ENCODE measurements at places on chromosomes 3 and 15. TPM values are rescaled to one million over a fixed set of nuclear protein-coding genes. Genes with fewer than 3 reads are reported as not detected.

DNA sequence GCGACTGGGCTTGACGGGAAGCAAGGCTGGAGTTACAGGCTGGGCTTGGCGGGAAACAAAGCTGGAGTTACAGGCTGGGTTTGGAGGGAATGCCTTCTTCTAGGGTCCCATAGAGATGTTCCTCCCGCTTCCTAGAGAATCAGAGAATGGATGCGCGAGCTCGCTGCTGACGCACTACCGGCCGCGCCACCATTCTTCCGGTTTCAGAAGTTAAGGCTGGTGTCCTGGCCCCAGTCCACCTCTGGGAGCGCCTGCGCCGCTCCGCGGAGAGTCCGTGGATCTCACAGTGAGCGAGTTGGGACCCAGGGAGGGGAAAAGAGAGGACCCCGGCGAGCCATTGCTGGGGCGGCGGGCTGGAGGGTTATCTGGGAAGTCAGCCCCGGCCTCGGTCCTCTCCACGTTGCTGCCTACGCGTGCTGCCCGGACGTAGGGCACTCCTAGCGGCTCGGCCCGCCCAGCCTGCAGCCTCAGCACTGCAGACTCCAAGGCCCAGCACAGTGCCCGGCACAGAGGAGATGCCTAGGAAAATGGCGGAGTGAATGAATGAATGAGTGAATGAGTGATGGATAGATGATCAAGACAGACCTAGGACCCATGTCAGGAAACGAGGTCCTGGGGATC, at the start of gene ZNF502:
Gene ZNF502, plus strand, starts transcription at position 206 of the 621 bp plus-strand sequence. CDS start 7,602 bp downstream, outside the sequence.
- peak; percentile 58 for DNase-seq

THRB gene
- total RNA-seq, result 1.5 TPM

- peak; percentile 70 for DNase-seq
These were observed 52.7 kb downstream of the NFKBIZ start for GRCh38 chr3:101902041-101902440.

GLDN gene
- total RNA-seq, result not detected

DNA sequence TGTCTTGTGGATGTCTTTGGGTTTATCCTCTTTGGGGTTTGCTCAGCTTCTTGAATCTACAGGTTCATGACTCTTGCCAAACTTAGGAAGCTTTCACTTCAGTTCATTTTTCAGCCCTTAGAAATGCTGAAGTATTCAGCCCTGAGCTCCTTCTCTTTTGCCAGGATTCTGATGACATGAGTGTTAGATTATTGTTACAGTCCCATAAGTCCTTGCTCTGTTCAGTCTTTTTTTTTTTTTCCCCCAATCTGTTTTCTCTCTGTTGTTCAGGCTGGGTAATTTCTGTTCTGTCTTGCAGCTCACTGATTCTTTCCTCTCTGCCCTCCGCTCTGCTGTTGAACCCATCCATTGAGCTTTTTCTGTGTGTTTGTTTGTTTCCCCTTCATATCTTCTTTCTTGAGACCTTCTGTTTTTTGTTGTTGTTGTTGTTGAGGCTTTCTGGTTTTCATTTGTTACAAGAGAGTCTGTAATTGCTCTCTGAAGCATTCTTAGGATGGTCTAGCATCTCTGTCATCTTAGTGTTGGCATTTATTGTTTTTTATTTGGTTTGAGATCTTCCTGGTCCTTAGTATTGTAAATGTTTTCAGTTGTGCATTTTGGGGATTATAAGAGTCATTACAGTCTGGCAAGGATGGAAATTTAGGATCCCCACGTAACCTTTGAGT, 18.4 kb downstream of the LRCH3 start:
- DNase-seq, result peak; percentile 40

GRCh38 chr3:183212565-183212964, 40.5 kb upstream of the B3GNT5 start:
- DNase-seq, result no peak

- DNase-seq, result no peak
These were observed 167.3 kb upstream of the THBS1 start for GRCh38 chr15:39413558-39413957.

GRCh38 chr3:144816323-144816722, 844.7 kb downstream of the DIPK2A start:
- no peak for DNase-seq

- no peak for DNase-seq
These were observed 50.2 kb downstream of the TRIM71 start for GRCh38 chr3:32867954-32868353.

CD96 gene
- 0.13 TPM for total RNA-seq
